Stimulated activated naive B cell treated with anti-CD40 and anti-IgM and Interleukin-4, amounts not matched to agents 10 μg/mL and 1 μg/mL and 100 μg/mL, for 72 hours (primary cell): ENCODE measurements at places on chromosomes 12 and 14.

GRCh38 chr12:92496790-92497189 is 206.0 kb upstream of the PLEKHG7 start:
- H3K27ac ChIP-seq = peak overlapping the region; percentile 2
- DNase-seq = no peak
- no peaks in the 10 kb centered on the region for H3K27me3 ChIP-seq
- H3K4me3 ChIP-seq = no peak overlapping the region
- peaks cover 35% of the 10 kb centered on the region for H3K4me1 ChIP-seq

- no peaks in the 10 kb centered on the region for H3K36me3 ChIP-seq
- no peak overlapping the region for H3K27ac ChIP-seq
- DNase-seq = no peak
- no peaks in the 10 kb centered on the region for H3K4me1 ChIP-seq
- H3K4me3 ChIP-seq = no peak overlapping the region
- no peaks in the 10 kb centered on the region for H3K27me3 ChIP-seq
Measured at GRCh38 chr12:15404485-15404884, 82.2 kb downstream of the PTPRO start.

DNA sequence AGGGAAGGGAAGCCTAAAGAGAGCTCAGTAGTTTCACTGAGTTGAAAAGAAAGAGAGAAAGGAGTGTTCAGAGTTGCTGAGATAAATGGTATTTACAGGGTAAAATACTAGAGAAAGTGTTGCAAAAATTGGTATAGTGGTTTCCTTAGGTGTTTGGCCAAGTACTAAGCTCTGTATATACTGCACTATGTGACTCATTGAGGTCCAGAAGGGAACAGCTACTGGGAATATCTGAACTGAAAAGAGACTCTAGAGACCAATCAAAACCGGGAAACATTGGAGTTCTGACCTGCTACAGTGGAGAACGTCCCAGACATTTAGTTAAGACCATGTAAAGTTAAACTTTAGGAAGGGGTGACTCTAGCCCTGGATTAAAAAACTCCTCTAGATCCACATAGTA is 42.7 kb upstream of the ALX1 start:
- H3K4me3 ChIP-seq = no peak overlapping the region
- no peaks in the 10 kb centered on the region for H3K4me1 ChIP-seq
- H3K27ac ChIP-seq = no peak overlapping the region
- DNase-seq = no peak

DNA sequence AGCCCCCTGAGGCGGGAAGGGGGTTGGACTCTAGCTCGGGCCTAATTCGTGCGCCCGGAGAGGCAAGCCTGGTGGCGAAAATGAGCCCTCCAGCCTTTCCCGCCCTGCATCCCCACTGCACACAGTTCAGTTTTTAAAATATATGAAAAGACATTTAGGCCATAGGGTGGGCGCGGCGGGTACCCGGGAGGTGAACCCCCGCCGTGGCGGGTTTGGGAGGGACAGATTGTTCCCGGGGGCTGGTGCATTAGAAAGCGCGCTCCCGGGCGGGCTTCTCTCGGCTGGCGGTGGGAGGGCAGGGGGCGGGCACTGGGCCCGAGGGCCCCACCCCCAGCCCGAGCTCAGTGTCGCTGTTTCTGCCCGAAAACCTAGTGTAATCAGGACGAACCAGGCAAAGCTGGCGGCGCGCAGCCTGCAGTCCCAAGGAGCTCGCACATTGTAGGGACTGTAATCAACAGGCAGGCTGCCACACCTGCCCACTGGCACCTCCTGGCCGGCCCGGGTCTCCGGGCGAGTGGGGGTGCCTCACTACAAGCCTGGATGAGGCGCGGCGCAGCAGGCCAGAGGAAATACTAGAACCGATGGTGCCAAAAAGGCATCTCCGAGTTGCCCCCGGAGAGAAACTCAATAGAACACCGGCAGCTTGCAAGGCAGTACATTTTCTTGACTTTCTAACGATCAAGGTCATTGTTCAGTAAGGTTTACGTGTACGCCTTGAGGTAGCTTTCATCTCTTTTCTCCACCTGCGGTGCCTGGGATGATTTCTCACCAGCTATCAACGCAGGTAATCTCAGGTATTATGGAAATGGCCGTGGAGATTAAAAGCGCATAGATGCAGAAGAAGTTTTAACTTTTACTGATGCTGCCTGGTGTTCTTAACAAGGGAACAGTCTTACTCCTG is 764 bp upstream of the SPTB start:
- no peaks in the 10 kb centered on the region for H3K36me3 ChIP-seq
- DNase-seq = peak; percentile 23
- H3K4me3 ChIP-seq = peak overlapping the region; percentile 81
- H3K4me1 ChIP-seq = peaks cover 5% of the 10 kb centered on the region

- DNase-seq = no peak
- H3K36me3 ChIP-seq = peaks cover 27% of the 10 kb centered on the region
- H3K27ac ChIP-seq = no peak overlapping the region
- no peaks in the 10 kb centered on the region for H3K4me1 ChIP-seq
- H3K27me3 ChIP-seq = no peaks in the 10 kb centered on the region
Measured at GRCh38 chr14:102479777-102480176, 29.8 kb downstream of the ANKRD9 start.

DNA sequence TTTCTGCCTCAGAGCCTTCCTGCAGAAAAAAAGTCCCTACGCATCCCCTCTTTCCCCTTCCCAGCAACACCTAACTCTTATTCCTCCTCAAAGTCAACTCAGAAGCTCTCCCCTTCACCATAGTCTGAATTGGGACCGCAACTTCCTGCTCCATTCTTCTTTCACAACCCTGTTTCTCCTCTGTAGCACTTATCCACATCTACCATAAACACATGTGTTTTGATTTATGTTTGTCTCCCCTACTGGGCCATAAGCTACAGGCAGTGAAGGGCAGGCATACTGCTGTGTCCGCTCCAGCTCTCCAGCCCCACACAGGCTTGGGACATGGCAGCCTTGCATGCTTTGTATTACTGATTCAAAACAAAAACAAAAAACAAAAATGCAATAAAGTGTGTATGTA is 5.9 kb downstream of the SDR9C7 start:
- H3K36me3 ChIP-seq = no peaks in the 10 kb centered on the region
- H3K4me3 ChIP-seq = no peak overlapping the region
- DNase-seq = no peak
- peaks cover 1% of the 10 kb centered on the region for H3K4me1 ChIP-seq
- peaks cover 25% of the 10 kb centered on the region for H3K27me3 ChIP-seq

GRCh38 chr12:122021193-122021821 is 377 bp upstream of the BCL7A start:
- H3K4me3 ChIP-seq = peak overlapping the region; percentile 96
- DNase-seq = no peak
- H3K4me1 ChIP-seq = peaks cover 20% of the 10 kb centered on the region
- no peaks in the 10 kb centered on the region for H3K27me3 ChIP-seq
- peak overlapping the region; percentile 96 for H3K27ac ChIP-seq

DNA sequence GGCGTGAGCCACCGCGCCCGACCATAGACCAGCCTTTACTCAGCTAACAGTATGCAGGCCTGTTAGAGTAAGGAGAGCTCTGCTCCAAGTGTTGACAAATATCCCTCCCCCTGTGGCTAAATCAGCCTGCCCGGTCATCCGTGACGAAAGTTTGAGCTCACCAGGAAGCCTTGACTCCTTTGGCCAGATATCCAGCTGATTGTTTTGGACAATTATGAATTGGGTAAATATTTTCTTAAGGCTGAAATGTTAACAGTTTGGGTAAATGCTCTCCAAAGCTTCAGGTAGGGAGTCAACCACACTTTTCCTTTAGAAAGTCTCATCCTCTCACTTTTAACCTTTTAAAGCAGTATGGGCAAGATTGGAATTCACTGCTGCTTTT is 157.9 kb downstream of the PAWR start:
- no peak for DNase-seq
- H3K4me1 ChIP-seq = no peaks in the 10 kb centered on the region
- H3K36me3 ChIP-seq = peaks cover 4% of the 10 kb centered on the region
- H3K27me3 ChIP-seq = no peaks in the 10 kb centered on the region
- no peak overlapping the region for H3K27ac ChIP-seq

DNA sequence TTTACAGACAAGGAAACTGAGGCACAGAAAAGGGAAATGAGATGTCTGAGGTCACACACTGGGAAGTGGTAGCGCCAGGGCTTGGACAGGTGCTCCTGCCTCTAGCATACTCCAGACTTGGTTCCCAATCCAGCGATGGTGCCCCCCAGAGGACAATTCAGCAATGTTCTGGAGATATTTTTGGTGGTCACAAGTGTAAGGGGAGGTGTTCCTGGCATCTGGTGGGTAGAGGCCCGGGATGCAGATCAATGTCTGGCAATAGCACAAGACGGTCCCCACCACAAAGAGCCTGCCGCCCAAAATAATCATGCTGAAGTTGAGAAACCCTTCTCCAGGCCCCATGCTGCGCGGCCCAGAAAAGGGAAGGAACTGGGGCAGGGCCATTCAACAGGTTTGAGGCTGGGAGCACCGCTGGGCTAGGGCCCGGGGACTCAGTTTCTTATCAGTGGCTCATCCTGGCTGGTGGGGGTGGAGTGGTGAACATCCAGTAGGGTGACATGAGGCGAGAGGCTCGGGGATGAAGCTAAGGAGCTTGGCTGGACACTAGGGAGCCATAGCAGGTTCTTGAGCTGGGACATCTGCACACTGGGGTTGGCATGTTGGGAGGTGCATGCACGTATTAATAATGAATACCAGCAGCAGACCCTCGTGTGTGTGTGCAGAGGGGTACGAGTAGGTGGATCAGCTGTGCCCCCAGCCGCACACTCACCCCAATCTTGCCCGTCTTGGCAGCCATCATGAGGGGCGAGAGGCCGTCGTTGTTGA is 35.1 kb downstream of the TRPV4 start:
- H3K27me3 ChIP-seq = peaks cover 22% of the 10 kb centered on the region
- no peak overlapping the region for H3K4me3 ChIP-seq
- no peaks in the 10 kb centered on the region for H3K36me3 ChIP-seq
- H3K27ac ChIP-seq = no peak overlapping the region
- H3K4me1 ChIP-seq = no peaks in the 10 kb centered on the region

- DNase-seq = no peak
- peaks cover 4% of the 10 kb centered on the region for H3K27me3 ChIP-seq
- no peaks in the 10 kb centered on the region for H3K4me1 ChIP-seq
- H3K4me3 ChIP-seq = no peak overlapping the region
Measured at GRCh38 chr12:115464111-115464581, 780.2 kb upstream of the TBX3 start.

GRCh38 chr12:105931762-105932570 is 206.8 kb downstream of the NUAK1 start:
- H3K27me3 ChIP-seq = peaks cover 4% of the 10 kb centered on the region
- H3K4me1 ChIP-seq = no peaks in the 10 kb centered on the region
- no peak for DNase-seq
- H3K27ac ChIP-seq = no peak overlapping the region
- no peak overlapping the region for H3K4me3 ChIP-seq

DNA sequence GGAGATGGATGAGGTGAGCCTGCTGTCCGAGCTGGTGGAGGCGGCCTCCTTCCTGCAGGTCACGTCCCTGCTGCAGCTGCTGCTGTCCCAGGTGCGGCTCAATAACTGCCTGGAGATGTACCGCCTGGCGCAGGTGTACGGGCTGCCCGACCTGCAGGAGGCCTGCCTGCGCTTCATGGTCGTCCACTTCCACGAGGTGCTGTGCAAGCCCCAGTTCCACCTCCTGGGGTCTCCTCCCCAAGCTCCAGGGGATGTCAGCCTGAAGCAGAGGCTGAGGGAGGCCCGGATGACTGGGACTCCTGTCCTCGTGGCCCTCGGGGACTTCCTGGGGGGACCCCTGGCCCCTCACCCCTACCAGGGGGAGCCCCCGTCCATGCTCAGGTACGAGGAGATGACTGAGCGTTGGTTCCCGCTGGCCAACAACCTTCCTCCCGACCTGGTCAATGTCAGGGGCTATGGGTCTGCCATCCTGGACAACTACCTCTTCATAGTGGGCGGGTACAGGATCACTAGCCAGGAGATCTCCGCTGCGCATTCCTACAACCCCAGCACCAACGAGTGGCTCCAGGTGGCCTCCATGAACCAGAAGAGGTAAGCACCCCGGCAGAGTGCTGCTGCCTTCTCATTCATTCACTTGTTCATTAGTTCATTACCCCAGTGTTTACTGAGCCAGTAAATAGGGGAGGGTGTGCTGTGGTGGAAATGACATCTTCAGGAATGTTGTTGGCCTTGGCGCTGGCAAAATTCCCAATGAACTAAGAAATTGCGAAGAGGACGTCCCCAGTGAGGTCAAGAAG is 774 bp upstream of the MANSC4 start:
- peak overlapping the region; percentile 71 for H3K27ac ChIP-seq
- H3K4me3 ChIP-seq = peak overlapping the region; percentile 85
- H3K36me3 ChIP-seq = peaks cover 14% of the 10 kb centered on the region
- peak; percentile 8 for DNase-seq
- H3K27me3 ChIP-seq = no peaks in the 10 kb centered on the region

DNA sequence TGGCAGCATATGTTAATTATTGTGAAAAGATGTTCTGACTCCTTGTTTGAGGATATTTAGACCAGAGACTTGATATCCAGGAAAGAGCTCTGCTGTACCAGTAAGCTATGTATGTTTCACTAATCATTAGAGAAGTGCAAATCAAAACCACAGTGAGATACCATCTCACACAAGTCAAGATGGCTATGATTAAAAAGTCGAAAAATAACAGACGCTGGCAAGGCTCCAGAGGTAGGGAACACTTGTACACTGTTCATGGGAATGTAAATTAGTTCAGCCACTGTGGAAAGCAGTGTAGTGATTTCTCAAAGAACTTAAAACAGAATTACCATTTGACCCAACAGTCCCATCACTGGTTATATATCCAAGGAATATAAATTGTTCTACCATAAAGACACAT is 171.6 kb downstream of the DPY19L2 start:
- H3K27me3 ChIP-seq = no peaks in the 10 kb centered on the region
- H3K36me3 ChIP-seq = no peaks in the 10 kb centered on the region
- no peaks in the 10 kb centered on the region for H3K4me1 ChIP-seq
- no peak overlapping the region for H3K27ac ChIP-seq
- no peak for DNase-seq

- no peaks in the 10 kb centered on the region for H3K4me1 ChIP-seq
- no peak for DNase-seq
- no peaks in the 10 kb centered on the region for H3K27me3 ChIP-seq
- H3K4me3 ChIP-seq = no peak overlapping the region
Measured at GRCh38 chr12:104910196-104910840, 47.8 kb downstream of the SLC41A2 start.

- H3K27me3 ChIP-seq = no peaks in the 10 kb centered on the region
- H3K27ac ChIP-seq = no peak overlapping the region
Measured at GRCh38 chr14:99078426-99078825, 193.6 kb downstream of the BCL11B start.

GRCh38 chr14:77804592-77804991 is 4.7 kb downstream of the ADCK1 start:
- peaks cover 21% of the 10 kb centered on the region for H3K4me1 ChIP-seq
- no peak overlapping the region for H3K27ac ChIP-seq
- no peak for DNase-seq
- no peak overlapping the region for H3K4me3 ChIP-seq
